ENCODE measurements at places on chromosomes 1 and 21.
A peak's percentile ranks its signal among the peaks of the same experiment; 100 is the strongest.

GRCh38 chr1:161091796-161092507 is 2.6 kb upstream of the NECTIN4 start:
- no peak for DNase-seq

GRCh38 chr1:234409328-234409727 is 36.1 kb downstream of the COA6 start:
- no peak for DNase-seq

DNA sequence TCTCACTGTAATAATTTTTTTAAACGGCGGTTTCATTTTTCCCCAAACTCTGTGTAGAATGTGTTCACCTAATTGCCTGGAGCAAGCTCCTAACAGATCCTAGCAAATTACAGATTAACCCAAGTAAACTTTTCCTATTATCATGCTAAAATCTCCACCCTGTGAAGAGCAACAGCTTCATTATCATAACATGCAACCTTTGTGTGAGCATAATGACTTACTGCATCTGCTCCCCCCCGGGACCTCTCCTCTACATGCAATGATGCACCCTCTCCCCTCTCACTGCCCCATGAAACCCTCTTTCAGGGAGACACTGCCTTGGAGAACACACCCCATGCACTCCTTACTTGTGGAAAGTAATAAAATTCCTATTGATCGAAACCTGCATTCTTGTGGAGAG is 717.0 kb upstream of the TMPRSS15 start:
- DNase-seq = no peak

GRCh38 chr1:151143986-151144385 is 2.4 kb downstream of the SEMA6C start:
- no peak for DNase-seq

DNA sequence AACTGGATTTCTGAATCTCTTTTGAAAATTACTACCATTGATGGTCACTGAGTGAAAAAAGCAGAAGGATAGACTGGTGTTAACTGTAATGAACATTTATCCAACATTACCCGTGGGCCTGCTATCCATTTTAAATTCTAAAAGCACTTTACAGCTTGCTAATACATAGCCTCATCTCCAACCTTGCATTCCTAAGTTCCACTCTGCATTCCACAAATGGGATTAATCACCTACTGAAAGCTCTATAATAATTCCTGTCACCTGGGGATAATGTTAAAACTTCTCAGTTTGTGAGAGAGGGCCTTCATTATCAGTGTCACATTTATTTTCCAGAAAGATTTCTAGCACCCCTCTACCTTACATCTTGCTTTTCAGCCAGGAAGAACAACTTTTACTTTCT is 38.2 kb downstream of the PTPRC start:
- peak; percentile 18 for DNase-seq

DNA sequence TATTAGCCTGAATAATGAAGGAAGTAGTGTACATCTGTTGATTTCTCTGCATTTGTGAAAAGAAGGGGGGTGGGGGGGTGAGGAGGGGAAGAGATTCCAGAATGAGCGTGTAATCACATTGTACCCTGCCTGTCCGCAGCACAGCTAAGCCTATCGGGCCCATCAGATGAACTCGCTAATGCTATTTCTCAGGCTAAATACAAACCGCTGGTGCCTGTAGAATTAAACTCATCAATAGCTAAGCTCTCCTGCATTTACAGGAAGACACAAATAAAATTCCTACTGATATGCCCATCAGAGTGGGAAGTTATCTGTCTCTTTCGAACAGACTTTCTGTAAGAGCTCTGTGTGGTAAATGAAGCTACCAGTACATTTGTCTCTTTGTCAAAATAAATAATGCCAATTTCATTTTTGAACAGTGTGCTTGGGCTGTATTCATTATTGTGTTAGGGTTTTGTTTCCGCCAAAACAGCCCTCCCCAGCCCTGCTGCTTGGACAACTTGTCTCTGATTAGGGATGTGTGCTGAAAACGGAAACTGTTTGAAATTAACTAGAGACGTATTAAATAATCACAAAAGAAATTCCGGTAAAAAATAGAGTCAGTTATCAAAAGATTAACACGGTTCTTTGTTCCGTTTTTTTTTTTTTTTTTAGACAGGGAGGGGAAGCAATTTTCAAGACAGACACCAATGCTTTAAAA is 305.4 kb downstream of the TTLL7 start:
- DNase-seq = no peak

GRCh38 chr21:42848932-42849758 is 30.2 kb downstream of the WDR4 start:
- DNase-seq = no peak

DNA sequence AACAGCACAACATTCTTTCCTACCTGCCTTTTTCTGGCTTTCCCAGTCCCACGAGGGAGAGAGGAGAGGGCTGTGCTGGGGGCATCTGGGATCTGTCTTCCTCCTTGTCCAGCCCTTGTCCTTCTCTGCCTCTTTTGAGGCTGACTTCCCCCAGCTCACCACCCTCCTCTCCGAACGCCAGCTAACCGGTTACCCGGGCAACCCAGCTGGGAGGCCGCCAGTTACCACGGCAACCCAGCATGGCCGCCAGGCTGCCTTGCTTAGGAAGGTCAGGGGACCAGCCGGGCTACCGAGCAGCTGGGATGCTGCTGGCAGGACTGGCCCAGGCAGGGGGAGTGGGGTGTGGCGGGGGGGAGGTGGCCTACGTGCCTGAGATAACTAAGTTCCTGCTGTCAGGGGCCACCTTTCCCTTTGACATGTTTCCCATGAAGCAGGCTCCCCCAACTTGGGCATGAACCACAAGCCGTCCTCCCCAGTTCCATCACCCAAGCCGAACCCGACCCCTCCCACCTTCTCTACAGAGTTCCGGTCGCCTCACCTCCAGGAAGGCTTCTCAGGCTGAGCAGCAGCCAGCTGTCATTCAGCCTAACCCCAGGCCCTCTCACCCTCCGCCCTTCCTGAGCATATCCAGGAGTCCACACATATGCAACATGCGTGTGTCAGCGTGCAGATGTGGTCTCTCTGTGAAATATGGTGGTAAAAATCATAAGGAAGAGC is 8.7 kb downstream of the PLEKHA6 start:
- peak; percentile 17 for DNase-seq

- DNase-seq = no peak
Measured at GRCh38 chr1:38611664-38612211, 247.8 kb downstream of the RRAGC start.

GRCh38 chr1:35386959-35387358 is 118.5 kb downstream of the ZMYM4 start:
- no peak for DNase-seq

GRCh38 chr1:10776190-10776905 is 20.1 kb downstream of the CASZ1 start:
- no peak for DNase-seq

DNA sequence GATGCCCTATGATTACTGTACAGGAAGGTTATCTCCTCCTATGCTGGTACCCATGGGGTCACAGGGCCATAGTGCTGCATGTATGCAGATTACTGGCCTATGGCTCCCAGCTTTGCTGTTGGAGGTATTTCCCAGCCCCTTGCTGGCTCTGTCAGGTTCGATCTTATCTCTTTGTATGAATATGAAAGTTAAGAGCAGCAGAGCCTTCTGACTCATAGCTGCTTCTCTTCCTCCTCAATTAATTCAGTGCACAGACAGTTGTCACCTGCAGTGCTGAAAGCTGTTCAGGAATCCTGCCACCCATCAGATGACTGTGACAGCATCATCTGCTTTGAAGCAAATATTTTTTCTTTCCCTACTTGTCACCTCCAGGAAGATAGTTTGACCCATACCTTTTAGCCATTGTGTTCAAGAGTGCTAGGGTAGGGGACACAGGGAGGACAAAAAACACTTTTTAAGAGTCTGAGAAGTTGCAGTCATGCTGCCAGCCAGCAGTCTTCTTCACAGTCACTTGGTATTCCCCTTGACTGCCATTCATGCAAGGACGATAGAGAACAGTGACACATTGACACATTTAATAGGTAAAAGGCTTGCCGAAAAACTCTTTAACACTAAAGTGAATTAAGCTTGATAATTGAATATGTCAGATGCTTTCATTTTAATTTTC is 73.1 kb downstream of the KIF1B start:
- no peak for DNase-seq

DNA sequence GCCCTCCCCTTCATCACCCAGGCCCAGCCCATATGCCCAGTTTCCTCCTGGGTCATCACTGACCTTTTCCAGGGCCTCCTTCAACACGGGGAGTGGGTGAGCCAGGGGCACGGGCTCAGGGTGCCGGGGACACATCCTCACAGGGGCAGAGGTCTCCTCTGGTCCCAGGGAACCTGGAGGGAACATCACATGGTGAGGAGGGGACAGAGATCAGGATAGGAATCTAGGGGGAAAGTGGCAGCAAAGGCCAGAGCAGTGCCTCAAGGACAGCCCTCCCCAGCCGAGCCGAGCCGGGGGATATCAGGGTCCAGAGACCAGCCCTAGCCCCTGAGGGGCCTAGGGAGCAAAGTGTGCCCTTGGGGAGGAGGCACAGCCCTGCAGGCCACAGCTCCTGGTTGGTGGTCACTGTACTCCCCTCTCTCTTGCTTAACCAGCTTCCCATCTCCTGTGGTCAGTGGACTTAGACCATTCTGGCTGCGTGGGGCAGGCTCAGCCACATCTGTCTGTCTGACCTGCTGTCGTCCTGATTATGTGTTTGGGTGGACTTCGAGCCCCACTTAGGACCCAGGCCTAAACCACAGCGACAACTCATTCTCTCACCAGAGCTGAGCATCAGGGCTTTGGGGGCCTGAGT is 9.5 kb downstream of the LACTBL1 start:
- no peak for DNase-seq

- DNase-seq = no peak
Measured at GRCh38 chr1:183887826-183888819, 83.2 kb downstream of the RGL1 start.

DNA sequence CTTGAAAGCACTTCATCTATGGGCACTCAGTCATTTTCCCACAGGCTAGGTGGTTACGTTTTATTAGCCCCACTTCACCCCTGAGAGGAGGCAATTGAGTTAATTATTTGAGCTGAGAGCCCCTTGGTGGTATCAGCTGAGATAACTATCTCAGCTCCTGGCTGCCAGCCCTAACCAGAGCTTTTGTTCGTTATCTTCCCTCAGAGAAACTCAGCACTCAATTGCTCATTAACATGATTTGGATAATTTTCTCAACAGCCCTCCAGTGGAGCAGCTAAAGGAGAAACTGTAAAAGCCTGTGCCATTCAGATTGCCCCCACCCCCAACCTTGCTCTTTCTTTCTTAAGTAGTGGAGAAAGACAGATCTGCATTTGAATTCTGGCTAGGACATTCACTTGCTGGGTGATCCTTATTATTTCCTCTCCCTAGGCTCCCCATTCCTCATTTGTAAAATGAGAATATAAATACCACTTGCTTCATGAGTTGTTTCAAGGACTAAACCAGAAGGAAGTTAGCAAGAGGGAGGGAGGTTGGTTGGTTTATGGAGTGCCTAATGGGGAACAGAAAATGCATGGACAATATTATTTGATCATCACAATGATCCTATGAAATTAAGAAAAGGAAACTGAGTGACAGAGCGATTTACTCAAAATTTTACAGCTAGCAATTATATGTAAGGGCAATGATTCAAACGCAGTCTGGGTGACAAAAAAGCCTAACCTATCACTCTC is 218.7 kb upstream of the FGGY start:
- DNase-seq = no peak

DNA sequence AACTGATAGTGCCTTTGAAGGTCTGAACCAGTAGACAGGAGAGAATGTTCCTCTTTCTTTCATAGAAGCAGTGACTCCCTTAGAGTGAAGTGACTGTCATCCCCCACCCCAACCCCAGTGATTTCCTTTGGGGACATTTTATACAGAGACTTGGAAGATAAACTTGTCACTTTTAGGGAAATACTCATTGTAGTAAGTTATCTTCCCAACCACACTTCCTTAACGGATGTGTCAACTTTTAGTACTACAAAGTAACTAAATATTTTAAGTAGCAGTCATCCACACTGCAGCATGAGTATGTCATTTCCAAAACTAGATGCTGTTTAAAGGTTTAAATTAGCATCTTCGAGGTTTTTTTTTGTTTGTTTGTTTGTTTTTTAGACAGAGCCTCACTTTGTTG is 13.7 kb downstream of the LRRC8B start:
- no peak for DNase-seq

DNA sequence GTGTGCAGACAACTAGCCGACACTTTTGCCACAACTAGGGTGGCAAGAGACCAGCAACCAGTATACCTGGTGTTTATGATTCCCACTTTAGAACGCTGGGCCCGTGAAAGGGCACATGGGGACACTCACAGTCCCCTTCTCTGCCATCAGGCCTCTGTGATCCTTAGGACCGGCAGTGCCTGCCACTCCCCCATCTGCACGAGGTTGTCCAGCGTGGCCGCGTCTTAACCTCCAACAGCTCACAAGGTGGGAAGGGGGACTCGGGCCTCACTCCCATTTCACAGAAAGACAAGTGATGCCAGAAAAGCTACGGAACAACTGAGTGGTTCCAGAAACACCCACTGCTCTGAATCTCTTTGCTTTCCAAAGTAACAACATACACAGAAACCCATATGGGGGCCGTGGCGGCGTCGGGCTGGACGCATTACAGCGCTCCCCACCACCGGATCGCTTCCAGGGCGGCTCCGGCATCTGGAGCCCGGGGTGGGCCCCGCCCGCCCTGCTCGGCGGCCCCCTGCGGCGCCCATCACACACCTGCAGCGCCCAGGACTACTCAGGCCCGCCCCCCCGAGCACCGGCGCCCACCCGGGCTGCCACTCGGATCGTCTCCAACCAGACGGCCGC is 1.0 kb downstream of the ZNF496 start:
- no peak for DNase-seq

- DNase-seq = no peak
Measured at GRCh38 chr1:159941591-159942560, 3.5 kb downstream of the IGSF9 start.

DNA sequence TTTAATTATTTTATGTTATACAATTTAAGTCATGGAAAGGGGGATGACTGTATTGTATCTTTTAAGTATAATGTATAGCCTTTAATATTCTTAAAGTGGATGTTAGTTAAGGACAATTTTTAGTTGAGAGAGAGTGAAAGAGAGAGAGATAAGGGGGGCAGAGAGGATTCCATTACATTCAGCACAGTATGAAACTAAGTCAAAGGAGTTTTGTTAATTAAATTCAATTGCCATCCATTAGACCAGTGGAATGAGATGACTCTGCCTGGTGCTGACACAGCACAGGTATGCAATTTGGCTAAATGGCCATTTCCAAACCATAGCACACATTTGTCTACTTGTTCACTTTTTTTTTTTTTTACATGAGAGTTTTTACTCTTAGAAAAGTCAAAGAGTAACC is 27.5 kb downstream of the NFIA start:
- no peak for DNase-seq

DNA sequence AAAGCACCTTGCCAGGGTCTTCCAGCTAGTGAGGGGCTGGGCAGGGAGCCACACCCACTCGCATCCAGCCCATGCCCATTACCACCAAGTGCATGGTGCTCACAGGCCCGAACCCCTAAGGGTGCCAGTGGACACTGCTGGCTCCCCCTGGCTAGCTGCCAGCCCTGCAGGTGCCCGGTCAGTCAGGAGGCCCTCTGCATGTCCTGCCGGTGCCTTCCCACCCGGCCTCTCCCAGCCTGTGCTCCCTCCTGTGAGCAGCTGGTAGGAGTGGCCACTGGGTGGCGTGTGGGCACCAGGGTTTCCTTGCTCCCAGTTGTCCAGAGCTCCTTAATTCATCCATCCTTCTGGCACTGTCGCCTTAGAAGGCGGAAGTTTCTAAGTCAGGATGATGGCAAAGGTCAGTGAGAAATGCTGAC is 33.4 kb downstream of the QSOX1 start:
- peak; percentile 44 for DNase-seq

All from HFFc6 (cell line).